SK-MEL-5 (cell line): ENCODE measurements at places on chromosomes 5 and 9.

DNA sequence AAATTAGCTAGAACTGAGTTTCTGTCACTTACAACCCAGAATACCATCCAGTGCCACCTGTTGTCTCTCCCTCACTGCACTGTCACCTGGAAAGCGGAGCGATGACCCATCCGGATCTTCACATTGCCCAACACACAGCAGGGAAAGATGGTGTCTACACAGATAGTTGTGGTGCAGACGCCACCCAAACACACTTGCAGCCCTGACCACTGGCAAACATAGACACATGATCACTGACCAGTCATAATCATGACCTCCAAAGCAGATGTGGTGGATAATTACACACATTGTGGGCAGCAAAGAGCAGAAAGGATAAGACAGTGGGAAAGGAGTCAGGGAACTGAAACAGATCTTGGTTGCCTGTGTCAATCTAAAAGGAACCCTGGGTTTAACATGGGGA lies 64.7 kb downstream of the GABBR2 start:
- DNase-seq = no peak

GRCh38 chr5:28117273-28117672 lies 1078.9 kb upstream of the CDH9 start:
- DNase-seq = no peak

- no peak for DNase-seq
Measured at GRCh38 chr9:124465736-124466135, 15.5 kb downstream of the ADGRD2 start.

GRCh38 chr5:96455789-96456188 lies 22.7 kb upstream of the PCSK1 start:
- DNase-seq = no peak

GRCh38 chr5:141976176-141976575 lies 7.3 kb downstream of the RNF14 start:
- DNase-seq = no peak

DNA sequence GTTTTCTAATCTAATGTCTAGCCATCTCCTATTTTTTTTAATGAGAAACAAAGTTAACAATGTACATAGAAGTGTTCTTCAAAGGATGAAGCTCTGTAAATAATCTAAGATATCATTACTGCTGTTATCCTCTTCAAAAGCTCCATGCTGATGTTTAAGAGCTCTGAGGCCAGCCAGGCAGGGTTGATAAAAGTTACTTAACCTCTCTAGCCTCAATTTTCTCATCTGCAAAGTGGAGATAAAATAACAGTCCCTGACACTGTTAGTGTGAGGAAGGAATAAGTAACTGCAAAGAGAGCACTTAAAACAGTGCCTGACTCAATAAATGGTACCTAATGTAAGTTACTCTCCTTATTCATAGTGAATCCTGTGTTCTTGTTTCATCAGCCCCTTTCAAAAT lies 60.1 kb downstream of the LHFPL2 start:
- DNase-seq = no peak

DNA sequence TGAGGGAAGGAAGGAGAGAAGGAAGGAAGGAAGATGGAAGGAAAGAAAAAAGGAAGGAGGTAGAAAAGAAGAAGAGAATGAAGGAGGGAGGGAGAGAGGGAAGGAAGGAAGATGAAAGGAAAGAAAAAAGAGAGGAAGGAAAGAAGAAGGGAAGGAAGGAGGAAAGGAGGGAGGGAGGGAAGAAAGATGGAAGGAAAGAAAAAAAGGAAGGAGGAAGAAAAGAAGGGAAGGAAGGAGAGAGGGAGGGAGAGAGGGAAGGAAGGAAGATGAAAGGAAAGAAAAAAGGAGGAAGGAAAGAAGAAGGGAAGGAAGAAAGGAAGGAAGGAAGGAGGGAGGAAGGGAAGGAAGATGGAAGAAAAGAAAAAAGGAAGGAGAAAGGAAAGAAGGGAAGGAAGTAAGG lies 184.4 kb upstream of the TRIM32 start:
- DNase-seq = no peak

GRCh38 chr5:124460642-124461041 lies 285.8 kb downstream of the ZNF608 start:
- DNase-seq = no peak

GRCh38 chr5:123094237-123094918 lies 5.3 kb downstream of the PRDM6 start:
- DNase-seq = no peak

GRCh38 chr9:99966716-99967115 lies 60.3 kb downstream of the STX17 start:
- no peak for DNase-seq

DNA sequence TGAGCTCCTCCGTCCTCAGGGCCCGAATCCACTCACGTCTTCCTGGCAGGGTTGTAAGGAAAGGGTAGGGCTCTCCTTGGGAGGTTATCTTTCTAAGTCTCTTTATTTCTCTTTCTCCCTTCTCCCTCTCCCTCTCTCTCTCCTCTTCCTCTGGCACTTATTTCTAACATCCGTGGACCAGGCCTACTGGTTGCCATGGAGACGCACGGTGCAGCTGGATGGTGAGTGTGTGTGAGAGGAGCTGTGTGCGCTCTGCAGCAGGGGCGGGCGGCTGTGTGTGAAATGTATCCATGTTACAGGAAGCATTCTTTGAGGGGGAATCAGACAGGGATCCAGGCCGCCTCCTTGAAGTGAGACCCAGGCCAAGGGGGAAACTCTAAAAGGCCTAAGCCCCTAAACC lies 32.2 kb downstream of the PCDH1 start:
- no peak for DNase-seq

DNA sequence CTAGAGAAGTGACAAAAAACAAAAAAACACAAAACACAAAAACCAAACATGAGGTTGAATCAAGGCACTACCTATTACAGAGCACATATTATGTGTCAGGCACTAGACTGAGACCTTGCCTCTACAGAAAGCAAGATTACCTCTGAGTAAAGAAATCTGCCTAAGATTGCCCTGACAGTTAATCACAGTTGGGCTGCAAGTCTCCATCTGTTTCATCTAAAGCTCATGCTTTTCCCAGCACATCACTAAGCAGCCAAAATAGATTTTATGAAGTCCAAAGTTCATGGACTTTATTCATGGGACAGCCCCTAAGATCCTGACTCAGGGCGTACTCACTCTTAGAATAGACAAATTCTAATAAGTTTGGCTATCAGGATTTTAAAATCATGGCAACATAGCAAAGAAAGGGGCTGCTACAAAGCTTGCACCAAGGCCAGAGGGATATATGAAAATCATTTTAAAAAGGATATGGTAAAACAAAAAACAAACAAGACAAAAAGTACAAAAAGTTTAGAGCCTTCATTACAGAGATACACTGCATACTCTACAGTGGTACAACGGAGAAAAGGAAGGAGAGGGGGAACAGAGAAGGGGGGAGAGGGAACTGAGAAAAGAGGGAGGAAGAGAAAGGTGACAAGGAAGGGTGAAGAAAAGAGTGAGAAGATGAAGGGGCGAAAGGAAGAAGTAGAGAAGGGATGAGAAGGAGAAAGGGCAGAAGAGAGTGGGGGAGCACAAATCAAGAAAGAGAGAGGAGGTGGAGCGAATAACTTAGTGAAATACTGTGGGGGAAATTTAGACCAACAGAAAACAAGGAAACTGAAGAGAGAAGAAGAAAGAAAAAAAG lies 58.2 kb downstream of the RICTOR start:
- no peak for DNase-seq

GRCh38 chr5:32587067-32587551 lies 1.8 kb downstream of the SUB1 start:
- DNase-seq = no peak

DNA sequence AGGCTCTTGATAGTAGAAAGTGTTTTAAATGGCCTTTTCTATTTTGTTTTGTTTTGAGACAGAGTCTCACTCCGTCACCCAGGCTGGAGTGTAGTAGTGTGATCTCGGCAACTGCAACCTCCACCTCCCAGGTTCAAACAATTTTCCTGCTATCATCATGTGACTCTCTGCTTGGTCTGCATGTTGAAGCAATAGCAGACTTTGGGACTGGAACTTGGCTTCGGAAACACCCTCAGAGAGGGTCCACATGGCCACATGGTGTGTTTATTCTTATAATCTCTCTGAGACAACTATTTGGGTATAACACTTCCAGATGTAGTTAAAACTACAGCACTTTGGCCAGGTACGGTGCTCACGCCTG lies 10.9 kb downstream of the SLC1A1 start:
- no peak for DNase-seq

DNA sequence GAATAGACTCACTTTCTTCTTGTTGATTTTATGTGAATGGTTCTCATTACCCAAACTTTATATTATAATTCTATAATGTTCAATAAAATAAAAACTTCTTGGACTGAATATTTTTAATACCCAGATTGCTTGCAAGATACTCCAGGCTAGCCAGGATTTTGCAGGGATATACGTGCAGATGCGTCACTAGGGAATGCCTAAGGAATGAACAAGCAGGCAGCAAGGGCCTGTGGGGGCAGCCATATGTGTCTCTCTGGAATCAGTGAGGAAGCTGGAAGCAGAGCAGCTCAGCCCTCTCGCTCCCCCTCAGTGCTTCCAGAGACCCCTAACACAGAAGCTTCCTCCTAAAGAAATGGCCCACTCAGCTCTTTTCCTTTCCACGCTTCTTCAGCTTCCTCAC lies 457.4 kb downstream of the CCDC171 start:
- DNase-seq = no peak

- no peak for DNase-seq
Measured at GRCh38 chr5:154039458-154039829, 677 bp downstream of the MFAP3 start.

DNA sequence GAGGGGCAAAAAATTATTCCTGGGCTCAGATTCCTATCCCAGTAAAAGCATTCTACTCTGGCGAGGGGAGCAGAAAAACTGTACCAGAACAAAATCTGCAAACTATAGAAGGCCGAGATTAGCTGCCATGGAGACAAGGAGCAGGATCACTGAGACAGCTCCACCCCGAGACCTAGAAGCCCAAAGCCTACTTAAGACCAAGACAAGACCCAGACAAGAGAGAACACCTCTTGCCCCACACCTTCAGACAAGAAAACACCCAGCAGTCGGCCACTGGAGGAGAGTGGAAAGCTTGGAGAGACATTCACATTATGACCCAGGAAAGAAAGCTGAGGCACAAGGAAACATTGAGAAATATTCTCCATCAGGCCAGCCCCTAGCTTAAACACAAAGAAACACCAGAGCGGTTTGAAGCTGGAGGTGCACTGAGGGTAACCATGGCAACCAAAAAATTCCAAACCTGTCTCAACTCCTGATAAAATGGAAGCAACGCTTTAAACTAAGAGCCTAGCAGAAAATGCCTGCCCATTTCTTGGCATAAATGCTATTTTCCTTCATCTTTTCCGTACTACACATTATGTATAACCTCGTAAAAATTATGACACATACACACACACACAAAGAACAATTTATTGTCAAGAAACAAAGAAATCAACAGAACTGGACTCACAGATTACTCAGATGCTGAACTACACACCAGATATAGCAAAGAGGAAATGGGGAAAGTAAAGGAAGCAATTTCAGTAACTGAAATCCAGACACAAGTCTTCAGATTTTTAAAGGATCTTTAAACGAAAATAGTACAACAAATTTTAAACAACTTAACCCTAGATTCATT lies 53.8 kb upstream of the FTMT start:
- DNase-seq = peak; percentile 5

DNA sequence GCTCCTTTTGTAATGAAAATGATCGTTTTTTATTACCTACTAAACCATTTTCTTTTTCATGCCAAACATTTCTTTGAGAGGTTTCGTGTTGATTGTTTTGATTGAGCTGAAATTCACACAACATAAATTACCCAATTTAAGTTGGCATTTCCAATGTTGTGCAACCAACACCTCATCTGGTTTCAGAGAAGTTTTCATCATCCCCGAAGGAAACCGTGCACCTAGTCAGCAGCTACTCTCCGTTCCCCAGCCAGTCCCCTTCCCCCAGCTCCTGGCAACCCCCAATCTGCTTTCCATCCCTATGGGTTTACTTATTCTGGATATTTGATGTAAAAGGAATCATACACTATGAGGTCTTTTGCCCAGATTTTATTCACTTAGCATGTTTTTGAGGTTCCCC lies 123.6 kb downstream of the ADCY2 start:
- no peak for DNase-seq

DNA sequence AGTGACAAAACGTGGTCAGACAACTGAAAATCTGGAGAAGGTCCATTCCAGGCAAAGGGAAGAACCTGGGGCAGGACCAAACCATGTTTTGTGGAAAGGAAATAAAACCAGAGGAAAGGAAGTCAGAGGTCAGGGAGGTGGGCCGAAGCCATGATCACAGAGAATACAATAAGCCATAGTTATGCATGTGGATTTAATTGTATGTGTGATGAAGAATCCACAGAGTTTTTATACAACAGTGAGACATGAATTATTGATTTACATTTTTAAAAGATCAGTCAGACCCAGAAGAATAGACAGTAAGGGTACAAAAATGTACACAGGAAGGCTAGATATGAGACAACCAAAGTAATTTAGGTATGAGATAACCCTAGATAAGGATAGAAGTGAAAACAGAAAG lies 20.8 kb downstream of the TTC33 start:
- no peak for DNase-seq

DNA sequence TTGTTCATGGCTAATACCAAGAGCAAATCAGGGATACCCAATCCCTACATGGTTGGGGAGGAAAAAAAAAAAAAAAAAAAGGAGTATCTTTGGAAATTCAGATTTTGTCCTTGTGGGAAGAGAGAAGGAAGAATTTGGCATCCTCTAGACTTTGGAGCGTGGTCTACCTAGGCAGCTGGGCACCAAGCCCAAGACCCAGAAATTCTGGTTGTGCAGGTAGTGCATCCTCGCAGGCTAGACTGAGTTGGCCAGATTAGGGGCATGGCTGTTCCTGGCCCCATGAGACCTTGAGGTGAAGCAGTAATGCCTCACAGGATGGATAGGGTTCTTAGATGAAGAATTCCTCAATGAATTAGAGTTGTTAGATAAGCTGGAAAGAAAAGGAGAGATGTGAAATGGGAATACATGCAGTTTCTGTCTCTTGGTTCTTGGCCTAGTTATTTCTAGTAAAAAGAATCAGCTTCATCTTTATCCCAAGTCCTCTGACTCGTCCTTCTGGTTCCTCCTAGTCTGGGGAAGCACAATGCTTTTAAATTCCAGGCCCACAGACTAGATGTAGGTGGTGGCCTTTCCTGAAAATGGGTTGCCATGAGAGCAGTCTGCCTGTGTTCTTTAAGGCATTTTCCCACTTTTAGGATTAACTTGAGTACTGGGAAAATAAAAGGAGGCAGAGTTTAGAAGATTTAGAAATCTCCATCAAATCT lies 140.5 kb upstream of the RUSC2 start:
- DNase-seq = no peak

- DNase-seq = no peak
Measured at GRCh38 chr5:90479611-90480385, 5.1 kb downstream of the POLR3G start.

- no peak for DNase-seq
Measured at GRCh38 chr5:109833946-109834345, 144.2 kb downstream of the MAN2A1 start.

DNA sequence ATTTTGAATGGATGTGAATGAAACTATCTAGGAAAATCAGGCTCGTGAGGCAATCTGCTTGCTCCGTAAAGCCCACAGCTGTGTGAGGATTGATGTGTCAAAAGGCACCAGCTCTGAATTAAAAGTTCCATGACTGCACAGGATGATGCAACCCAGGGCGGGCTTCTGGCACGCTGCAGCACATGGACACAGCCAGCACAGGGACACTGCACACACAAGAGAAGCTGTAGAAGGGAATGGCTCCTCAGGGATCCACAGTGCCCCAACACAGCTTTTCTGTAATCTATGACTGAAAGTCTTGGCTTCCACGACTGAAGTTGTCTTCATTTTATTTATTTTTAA lies 151.0 kb downstream of the GCNT1 start:
- DNase-seq = peak; percentile 17

GRCh38 chr9:19431361-19432171 lies 22.8 kb downstream of the ACER2 start:
- DNase-seq = no peak

GRCh38 chr5:95417971-95418370 lies 26.8 kb downstream of the FAM81B start:
- DNase-seq = peak; percentile 30
